ENCODE measurements at places on chromosomes 4 and X. TPM values are rescaled to one million over a fixed set of nuclear protein-coding genes. Genes with fewer than 3 reads are reported as not detected.

DNA sequence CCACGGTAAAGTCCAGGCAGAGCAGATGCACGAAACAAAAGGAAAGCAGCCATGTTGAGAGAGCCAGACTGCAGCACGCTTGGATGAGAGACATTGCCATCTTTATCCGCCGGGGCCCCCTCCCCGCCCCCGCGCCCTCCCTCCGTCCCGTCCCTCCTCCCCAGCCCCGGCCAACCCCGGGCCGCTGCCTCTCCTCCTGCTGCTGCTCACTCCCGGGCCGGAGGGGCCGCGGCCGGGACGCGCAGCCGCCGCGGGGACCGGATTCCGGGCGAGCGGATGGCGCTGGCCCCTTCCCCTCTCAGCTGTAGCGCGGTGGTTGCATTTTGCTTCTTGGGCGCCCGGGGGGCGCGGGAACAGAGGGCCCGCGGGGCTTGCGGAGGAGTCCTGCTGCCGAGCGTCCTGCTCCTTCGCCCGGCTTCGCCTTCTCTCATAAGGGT lies 542 bp downstream of the RNF150 start:
- no peak for DNase-seq

DNA sequence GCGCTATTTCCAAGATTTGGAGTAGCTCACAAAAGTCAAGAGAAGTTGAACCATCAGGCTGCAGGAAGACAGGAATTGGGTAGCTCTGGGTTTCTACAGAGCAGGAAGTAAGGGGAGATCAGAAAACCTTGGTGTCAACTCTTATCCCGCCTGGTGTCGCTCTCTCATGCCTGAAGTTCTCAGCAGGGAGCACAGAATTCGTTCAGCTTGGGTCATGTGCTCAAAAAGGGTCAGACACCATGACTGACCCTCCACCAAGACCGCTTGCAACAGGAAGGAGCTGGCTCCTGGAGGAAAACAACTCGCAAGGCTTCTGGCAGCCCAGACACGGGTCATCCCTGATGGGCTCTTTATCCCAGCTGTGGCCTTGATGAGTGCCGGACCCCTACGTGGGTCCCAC lies 93.7 kb upstream of the MSX1 start:
- no peak for DNase-seq

GRCh38 chr4:27861381-27861787 lies 1000.7 kb downstream of the STIM2 start:
- DNase-seq: no peak

DNA sequence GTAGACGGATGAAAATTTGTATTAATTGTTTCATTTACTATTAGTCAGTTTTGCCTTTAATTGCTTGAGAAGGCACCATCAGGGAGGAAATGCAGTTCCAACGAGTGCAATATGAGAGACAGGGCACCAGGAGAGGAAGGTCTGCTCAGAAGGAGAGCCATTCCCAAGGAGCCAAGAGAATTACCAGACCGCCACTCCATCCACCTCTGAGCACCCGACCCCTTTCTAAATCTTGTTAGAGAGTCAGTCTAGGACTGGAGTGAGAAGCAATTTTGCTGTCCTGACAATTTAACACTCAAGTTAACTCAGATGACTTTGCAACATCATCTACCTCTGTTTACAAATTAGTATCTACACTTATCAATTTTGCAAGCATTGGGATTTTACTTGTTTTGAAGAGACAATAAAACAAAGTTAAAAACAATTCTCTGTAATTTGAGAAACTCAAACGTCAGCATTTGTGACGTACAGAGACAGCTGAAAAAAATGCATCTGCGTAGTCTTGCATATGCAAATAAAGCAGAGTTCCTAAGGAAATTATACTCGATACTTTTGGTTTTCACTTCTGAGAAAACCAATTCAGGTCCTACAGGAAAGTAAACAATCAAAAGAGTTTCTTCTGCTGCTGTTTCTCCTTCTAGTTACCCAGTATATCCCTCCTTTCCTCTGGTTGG lies 1704.7 kb upstream of the TENM3 start:
- DNase-seq: no peak

GRCh38 chr4:140764785-140765392 lies 8.7 kb upstream of the TBC1D9 start:
- DNase-seq: no peak

- DNase-seq: no peak
Measured at GRCh38 chrX:152821145-152821765, 9.3 kb downstream of the CETN2 start.

GRCh38 chr4:121861426-121861825 lies 8.8 kb downstream of the BBS7 start:
- DNase-seq: no peak

DNA sequence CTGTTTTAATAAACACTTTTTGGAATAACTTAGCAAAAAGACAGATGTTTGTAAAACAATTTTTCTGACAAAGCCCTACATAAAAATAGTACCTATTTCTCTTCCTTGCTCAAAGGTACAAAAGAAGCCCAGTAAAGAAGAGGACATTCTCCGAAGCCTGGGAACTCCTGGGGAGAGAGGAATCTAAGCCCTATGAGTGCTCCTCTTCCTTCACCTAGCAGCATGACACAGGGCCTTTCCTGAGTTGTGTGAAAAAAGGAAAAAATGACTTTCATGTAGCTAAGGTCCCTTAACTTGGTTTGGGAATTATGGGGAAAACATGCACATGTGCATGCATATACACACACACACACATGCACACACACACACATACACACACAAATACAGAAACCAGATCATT lies 586.9 kb downstream of the TMA16 start:
- DNase-seq: no peak

The ZBTB33 gene
- 11.2 TPM for total RNA-seq

GRCh38 chrX:40166582-40166981 lies 68.8 kb upstream of the BCOR start:
- peak; percentile 38 for DNase-seq

DNA sequence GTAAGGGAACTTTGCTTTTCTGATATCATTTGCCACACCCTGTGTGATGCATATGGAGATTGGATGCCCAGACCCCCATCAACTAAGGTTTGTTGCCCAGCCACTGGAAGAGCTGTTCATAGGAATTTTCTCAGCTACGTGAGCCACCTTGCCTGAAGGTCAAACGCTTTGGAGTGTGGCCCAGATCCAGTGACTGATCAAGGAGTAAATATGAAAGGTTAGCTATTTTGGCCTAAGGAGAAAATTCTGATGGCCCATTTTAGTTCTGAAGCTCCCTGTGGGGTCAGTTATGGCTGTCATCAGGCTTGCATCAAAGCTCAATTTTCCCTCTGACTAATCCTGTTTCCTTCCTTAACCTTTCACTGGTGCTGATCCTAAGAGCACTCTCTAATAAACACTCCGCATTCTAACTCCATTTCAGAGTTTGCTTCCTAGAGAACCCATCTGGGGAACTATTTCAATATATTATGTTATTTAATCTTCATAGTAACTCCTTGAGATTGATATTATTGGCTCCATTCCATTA lies 407.7 kb downstream of the SPRY1 start:
- no peak for DNase-seq

DNA sequence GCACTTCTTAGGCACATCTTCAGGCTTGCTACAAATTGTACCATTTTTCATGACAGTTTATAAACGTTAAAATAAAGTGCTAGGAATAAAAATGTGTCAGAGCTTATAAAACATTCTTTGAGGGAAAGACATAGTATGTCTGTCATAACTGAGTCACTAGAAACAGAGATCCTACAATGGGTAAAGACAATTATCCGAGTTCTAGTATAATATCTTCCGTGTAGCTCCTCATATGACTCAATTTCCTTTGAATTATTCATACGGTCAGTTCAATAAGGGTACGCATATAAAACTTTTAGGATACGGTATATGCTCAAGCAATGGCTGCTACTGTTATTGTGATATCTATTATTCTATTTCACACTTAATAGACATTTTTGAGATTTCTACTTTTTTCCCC lies 349.1 kb downstream of the PCDH10 start:
- no peak for DNase-seq

- no peak for DNase-seq
Measured at GRCh38 chr4:88567591-88567990, 24.7 kb upstream of the HERC3 start.

- DNase-seq: peak; percentile 89
Measured at GRCh38 chr4:8071766-8072165, 86.8 kb downstream of the ABLIM2 start.

DNA sequence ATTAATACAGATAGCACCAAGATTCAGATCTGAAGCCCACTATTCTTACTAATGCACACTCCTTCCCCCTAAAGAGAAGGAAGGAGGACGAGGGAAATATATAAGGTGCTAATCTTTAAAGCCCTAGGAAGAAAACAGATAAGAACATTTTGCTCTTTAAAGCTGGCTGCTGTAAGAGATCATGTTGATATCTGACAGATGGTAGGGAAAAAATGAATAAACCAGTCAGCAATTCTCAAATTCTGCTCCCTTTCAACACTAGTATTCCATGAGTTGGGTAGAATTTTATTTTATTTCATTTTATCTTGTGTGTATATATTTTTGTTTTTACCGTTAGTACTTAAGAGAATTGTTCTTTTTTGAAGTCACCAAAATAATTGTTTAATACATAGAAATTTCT lies 19.2 kb downstream of the OTC start:
- DNase-seq: no peak

DNA sequence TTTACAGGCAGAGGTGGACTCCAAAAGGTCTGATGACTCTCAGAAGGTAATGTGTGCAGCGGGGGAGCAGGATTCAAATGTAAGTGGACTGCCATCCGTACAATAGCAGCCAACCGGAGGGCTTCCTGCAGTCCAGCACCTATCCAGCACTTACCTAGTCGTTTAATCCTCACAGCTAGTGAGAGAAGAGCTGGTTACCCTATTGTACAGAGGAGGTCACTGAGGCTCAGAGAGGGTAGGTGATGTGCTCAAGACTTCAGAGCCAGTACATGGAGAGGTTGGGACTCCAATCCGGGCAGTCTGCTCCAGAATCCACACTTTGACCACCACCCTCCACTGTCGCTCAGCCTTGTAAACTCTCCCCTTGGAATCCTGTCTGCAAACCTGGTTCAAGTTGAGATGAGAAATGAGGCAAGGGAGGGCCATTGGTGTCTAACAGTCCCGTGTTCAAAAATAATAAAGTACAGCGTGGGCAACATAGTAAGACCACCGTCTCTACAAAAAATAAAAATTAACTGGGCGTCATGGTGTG lies 22.5 kb upstream of the JAKMIP1 start:
- DNase-seq: no peak

The SAGE1 gene
- total RNA-seq: not detected

DNA sequence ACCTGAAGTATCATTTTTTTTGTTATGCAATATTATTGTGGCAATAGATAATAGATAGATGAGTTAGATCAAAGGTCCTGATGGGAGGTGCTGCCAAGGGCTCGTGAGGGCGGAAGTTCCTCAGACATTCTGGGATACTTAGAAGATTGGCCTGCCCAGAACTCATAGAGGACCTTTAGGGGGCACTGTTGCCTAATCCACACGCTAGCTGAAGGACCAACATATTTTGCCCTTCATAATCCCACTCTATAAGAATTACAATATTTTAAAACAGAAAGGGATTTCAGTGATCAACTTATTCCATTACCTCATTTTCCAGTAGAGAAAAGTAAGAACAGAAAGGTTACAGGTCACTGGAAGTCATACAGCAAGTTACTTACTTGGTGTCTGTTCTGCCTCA lies 22.9 kb upstream of the COX7B2 start:
- no peak for DNase-seq
